ENCODE measurements at places on chromosomes 13 and 19. TPM values are rescaled to one million over a fixed set of nuclear protein-coding genes. Genes with fewer than 3 reads are reported as not detected.

PSG11 gene
- total RNA-seq = not detected

CGB1 gene
- total RNA-seq = not detected

HSH2D gene
- not detected for total RNA-seq

SPACA4 gene
- not detected for total RNA-seq

PNPLA6 gene
- total RNA-seq = 176 TPM

ZNF571 gene
- 2.0 TPM for total RNA-seq

TLE2 gene
- total RNA-seq = 32.8 TPM

TGFB1 gene
- 59.4 TPM for total RNA-seq

APLP1 gene
- total RNA-seq = 7.3 TPM

SIGLEC10 gene
- not detected for total RNA-seq

TSEN34 gene
- 140 TPM for total RNA-seq
